ENCODE measurements at places on chromosomes 1 and 21.
A peak's percentile ranks its signal among the peaks of the same experiment; 100 is the strongest.

DNA sequence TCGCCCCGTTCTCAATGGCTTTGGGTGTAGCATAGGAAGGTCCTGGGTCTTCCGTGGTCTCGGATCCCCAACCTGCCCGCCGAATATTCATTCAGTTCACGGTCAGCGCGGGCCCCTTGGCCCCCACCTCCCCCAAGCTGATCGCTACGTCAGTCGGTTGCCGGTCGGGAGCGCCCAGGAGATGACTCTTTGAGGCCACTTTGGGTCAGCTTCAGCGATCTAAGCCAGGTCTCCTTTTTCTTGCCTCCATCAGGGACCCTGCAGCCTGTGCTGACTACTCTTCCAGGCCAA is 12.8 kb downstream of the HLX start:
- DNase-seq = no peak

DNA sequence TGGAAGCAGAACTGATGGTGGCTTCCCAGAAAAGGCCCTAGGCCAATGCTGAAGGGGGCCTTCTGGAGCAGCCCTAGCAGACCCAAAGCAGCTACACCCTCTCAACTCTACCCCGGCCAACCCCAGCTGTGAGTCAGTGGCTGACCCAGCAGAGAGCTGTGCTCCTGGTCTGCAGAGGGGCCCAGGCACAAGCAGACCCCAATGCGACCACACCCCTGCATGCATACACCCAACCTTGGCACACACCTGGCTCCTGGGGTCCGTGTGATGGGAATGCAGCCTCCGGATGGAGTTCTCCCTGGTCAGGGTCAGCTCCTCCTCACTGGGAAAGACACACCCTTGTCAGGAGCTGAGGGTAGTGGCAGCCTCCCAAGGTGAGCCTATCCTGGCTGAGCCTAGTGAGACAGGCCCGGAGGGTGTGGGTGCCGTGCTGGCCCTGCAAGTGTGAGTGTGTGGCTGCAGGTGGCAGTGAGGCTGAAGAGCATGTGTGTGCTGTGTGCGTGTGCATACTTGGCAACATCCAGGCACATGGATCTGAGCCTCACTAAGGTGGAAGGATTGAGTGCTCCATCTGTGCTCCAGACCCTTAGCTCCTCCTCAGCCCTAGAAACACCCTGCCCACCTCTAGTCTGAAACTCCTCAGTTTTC is 3.9 kb upstream of the ARHGAP30 start:
- peak; percentile 33 for DNase-seq

DNA sequence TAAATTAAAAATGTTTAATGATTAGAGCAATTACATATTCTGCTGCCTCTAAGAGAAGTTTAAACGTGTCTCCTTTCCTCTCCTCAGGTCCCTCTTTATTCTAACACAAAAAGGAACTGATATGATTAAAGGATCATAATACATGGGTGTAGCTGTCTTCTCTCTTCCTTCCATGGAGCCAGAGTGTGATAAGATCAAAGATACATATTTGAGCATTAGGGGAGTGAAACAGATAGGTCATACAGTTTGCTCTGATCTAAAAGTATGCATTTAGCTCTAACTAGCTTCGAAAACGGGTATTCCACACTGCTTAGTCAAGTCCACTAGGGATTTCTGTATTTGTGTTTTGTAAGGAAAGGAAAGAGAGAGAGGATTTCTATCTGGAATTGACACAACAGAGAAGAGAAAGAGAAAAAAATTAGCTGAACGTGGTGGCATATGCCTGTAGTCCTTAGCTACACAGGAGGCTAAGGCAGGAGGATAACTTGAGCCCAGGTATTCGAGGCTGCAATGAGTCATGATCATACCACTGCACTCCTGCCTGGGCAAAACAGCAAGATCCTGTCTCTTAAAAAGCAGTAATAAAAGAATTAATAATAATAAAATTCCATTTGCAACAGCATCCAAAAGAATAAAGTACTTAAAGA is 63.1 kb downstream of the CDC42BPA start:
- no peak for DNase-seq

- DNase-seq = no peak
Measured at GRCh38 chr1:225885336-225885735, 3.2 kb upstream of the TMEM63A start.

- DNase-seq = no peak
Measured at GRCh38 chr1:208525417-208525816, 281.2 kb upstream of the PLXNA2 start.

Data from activated CD8-positive, alpha-beta T cell treated with anti-CD3 and anti-CD28 coated beads for 36 hours (primary cell).